HFF-Myc (cell line): ENCODE measurements at places on chromosomes 5 and 9.

- no peak for DNase-seq
These were observed 44.4 kb downstream of the GALNT12 start for GRCh38 chr9:98851730-98852459.

DNA sequence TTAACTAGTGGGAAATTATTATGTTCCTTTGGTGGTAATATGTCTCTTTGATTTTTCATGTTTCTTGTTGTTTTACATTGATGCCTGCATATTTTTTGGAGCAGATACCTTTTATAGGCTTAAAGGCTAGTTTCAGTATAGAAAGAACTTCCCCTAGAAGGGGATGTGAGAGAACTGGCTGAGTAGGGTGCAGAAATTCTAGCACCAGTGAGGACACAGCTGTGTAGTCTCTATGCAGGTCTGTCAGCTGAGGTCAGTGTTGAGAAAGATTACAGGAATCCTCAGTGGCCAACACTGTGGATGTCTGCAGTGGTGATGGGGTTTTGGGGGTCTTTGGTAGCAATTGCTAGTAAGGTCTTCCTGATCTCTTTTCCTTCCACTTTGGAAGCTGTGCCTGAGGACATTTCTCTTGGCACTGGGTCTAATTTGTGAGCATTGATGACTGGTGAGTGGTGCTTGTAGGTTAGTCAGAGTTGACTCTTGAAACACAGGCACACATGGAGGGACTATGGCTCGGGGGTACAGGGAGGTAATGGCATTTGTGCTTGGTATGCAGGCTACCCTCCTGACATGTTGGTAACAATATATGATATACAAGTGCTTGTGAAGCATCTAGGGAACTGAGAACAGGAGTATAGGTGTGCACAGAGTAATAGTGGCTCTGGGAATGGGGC, 221.4 kb downstream of the SPATA31D1 start:
- no peak for DNase-seq

- DNase-seq, result no peak
These were observed 5.7 kb downstream of the NFIB start for GRCh38 chr9:14307989-14308852.

DNA sequence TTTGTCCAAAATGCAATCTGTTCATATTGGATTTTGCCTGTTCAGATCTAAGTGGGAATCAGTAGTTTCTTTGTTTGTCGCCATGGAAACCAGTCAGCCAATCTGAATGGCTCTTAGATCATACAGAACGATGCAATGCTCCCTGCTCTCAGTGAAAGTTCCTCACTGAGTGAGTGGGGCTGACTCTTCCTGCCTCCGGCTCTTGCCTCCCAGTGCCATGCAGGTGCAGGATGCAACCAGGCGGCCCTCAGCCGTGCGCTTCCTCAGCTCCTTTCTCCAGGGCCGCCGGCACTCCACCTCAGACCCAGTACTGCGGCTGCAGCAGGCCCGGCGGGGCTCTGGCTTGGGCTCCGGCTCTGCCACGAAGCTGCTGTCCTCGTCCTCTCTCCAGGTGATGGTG, at the start of gene PTPDC1:
PTPDC1 (plus strand) TSS at position 151 of the 400 bp plus-strand sequence; CDS start at position 218, 67 bp downstream.
- no peak for DNase-seq

- DNase-seq, result no peak
These were observed 9.6 kb downstream of the GPX3 start for GRCh38 chr5:151030056-151030336.

DNA sequence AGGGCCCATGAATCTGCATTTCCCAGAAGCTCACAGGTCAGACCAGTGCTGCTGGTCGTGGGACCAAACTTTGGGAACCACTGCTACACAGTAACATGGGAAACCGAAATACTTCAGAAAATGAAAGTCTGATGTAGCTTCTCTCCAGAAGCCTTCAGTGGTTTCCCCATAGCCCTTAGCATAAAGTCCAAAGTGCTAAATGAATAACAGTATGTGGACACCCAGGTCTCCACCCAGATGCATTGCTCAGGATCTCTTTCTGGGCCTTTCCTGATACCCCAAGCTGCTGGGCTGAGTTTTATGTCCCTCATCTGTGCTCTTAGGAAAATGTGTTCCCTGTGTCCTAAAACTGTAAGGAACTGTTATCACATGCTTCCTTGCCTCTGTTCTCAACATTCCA, 100.4 kb downstream of the NFIB start:
- no peak for DNase-seq

DNA sequence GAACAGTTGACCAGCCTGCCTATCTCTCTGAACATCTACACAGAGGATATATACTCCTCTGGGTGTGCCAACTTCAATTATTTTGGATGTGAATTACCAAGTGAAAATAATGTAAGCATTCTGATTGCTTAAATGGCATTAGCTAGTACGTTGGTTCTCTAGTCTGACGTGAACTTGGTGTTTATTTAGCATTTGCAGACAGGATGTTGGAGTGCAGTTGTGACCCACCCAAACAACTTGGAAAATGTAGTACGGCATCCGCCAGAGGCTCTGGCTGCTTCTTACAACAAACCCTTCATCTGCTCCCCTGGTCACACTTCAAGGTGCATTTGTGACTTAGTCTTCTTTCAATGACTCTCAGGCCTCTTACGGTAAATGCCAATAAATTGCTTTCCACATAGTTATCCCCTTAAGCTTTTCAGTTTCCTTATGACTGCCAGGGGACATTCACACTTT, 616.6 kb downstream of the PDE4D start:
- no peak for DNase-seq

GRCh38 chr9:79701651-79702050, 129.9 kb downstream of the TLE4 start:
- DNase-seq, result no peak

GRCh38 chr5:34789021-34789531, 49.9 kb upstream of the TTC23L start:
- no peak for DNase-seq

DNA sequence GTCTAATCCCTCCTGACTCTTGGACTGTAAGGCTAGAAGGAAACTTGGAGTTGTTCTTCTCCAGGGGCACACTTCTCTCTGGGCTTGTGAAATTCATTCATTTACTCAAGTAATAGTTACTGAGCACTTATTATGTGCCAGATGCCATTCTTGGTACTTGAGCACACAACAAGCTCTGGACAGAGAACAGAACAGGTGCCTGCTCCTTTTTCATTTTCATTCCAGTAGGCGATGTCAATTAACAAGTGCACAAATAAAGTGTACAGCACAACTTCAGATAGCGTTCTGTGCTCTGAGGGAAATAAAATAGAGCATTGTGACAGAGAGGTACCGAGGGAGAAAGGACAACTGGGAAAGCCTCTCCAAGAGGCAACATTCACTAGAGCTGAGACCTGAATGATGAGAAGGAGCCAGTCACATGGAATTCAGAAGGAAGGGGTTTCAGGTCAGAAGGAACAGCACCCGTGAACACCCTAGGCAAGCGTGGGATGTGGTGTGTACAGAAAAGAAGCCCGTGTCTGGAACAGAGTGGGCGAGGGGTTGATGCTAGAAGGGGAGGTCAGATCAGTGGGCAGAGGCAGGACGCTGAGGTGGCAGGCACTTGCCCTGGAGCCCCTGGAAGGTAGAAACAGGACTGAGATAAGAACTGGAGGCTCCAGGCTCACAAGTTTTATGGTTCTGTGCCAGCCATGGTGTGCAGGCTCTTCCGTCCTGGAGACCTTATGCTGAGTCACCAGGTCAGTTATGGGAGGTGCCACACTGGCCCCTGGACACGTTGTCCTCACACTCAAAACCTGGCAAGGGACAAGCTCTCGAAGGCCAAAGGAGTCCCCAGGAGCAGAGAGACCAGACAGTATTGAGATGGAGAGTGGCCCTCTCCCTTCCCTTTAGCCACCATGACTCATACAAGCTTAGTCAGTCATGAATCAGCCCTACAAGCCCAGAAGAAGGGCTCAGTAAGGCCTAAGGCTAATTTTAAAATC, 7.2 kb upstream of the ABLIM3 start:
- peak; percentile 72 for DNase-seq

GRCh38 chr9:99377790-99378775, 156.0 kb downstream of the SEC61B start:
- no peak for DNase-seq

- DNase-seq, result peak; percentile 75
These were observed 180.7 kb downstream of the KDM4C start for GRCh38 chr9:6938447-6938846.

DNA sequence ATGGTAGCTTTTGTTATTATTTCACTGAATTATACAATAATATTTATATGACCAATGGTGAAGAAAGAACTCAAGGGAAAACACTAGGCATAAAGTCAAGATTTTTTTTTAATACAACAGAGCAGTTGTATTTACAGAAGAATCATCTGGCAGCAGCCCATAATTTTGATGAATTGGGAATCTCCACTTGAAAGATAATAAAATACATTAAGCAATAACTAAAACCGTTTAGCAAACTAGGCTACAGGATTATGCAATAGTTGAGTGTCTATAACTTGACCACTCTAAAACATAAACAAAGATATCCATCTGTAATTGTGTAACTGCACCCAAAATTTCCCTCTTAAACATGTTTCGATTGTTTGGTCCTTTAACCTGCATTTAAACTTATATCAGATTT, 80.8 kb downstream of the SNCAIP start:
- DNase-seq, result no peak

DNA sequence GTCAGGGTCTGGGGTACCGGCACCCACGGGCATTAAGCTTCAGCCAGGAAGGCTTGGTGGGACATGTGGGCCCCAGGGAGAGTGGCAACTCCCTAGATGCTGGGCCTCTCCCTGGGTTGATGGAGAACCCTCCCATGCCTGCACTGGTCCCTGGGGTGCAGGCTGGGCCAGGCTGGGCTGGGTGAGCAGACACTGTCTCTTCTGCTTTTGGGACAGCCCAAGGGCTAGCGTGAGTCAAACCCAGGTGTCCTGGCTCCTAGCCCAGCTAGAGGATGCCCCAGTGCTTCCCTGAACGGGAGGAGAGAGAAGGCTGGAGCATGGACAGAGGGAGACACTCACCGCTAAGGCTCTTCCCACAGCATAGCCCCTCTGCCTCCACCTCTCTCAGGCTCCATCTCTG, 5.7 kb upstream of the AQP7 start:
- DNase-seq, result no peak

DNA sequence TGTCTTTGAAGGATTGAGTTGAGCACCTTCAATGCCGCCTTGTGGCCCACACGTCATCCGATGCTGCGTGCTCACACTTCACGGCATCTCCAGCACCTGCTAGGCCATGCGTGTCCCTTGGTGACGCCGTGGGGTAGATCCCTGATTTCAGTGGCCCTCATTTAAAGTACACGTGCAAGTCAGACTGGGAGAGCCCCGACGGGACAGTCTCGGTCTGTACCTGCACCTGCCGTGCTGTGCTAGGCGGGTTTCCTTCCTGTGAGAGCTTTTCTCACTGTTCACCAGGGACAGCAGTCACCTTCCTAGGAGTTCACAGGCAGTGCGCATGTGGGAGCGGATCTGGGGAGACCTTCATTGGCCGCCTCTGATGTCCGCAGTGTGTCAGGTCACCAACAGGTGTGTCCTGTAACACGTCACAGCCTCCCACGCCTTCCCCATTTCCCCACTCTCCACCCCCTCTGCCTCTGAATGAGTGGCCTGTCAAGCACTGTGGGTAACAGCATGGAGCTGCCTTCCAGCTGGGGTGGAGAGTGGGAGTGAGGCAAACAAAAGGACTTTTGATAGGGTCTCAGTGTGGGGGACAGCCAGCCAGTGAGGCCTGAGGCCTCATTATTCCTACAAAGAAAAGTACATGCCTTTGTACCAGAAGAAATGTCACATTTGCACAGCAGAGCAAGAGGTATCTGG, 236.4 kb downstream of the FANCC start:
- DNase-seq, result no peak

- no peak for DNase-seq
These were observed 25.5 kb downstream of the INSYN2B start for GRCh38 chr5:169954786-169955185.

- DNase-seq, result no peak
These were observed 94.9 kb downstream of the SREK1 start for GRCh38 chr5:66239034-66239433.

- no peak for DNase-seq
These were observed 95.5 kb upstream of the ERBIN start for GRCh38 chr5:65830856-65831255.

DNA sequence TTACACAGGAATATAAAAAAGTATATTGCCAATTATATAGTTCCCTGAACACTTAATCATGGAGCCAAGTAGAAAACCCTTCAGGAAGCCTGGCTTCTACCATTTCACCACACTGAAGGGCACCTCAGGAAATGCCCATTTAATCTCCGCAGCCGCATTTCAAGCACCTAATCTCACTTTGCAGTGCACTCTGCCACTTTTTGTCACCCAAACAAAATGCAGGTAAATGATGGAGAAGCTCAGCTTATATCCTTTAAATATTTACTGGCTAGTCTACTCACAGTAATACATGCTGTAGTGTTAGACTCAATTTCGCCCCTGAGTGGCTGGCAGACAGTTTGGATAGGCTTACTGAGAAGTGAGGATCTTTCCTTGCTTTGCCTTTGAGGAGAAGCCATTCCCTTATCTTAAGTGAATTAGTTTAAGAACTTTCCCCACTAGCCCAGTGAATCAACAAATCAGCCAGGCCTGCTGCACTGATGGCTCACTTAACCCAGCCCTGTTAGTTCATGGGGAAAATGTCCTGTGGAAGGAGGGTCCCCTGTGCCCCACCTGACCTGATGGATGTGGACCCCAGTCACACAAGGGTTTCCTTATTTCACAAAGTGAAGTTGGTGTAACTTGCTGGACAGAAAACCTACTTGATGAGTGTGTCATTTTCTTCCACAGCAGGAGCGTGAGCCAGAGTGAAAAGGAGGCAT, 209.7 kb downstream of the CAAP1 start:
- DNase-seq, result no peak

- no peak for DNase-seq
These were observed 129.6 kb upstream of the ABCA1 start for GRCh38 chr9:105057551-105057950.

- DNase-seq, result no peak
These were observed 6.4 kb downstream of the ISCA1 start for GRCh38 chr9:86275962-86276361.

DNA sequence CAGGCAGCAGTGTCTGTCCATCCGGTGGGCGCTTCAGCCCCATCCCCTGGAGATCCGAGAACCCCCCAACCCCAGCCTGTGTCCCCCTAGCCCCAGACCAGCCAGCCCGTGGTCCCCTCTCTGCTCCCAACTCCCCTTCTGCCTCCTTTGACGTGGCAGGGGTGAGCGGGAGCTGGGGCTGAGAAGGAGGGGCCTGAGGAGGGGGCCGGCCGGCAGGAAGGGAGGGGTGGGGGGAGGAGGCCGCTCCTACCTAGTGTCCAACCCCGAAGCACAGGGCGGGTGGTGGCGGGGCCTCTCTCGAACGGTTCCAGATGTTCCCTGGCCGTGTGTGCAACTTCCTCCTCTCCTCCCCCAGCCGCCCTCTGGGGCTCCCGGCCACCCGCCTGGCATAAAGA, 31.0 kb downstream of the GOLGA2 start:
- DNase-seq, result peak; percentile 87

- no peak for DNase-seq
These were observed 71.2 kb downstream of the RAPGEF1 start for GRCh38 chr9:131668439-131669268.

- no peak for DNase-seq
These were observed 835 bp downstream of the SRA1 start for GRCh38 chr5:140556438-140556837.

DNA sequence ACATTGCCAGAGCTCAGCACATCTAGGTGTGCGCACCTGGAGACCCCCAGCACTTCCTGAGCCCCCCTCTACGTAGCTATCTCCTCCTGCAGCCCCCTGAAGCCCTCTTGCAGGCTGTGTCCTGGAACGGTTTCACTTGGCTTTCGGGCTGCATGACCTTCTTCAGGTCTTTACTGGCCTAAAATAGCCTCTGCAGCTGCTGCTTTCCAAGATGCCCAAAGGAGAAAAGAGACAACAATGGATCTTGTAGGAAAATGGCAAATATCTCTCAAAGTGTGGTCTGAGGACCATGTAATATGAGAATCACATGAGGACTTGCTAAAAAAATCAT, 6.6 kb upstream of the ERMP1 start:
- no peak for DNase-seq
